ENCODE measurements at places on chromosomes 16 and 17.

DNA sequence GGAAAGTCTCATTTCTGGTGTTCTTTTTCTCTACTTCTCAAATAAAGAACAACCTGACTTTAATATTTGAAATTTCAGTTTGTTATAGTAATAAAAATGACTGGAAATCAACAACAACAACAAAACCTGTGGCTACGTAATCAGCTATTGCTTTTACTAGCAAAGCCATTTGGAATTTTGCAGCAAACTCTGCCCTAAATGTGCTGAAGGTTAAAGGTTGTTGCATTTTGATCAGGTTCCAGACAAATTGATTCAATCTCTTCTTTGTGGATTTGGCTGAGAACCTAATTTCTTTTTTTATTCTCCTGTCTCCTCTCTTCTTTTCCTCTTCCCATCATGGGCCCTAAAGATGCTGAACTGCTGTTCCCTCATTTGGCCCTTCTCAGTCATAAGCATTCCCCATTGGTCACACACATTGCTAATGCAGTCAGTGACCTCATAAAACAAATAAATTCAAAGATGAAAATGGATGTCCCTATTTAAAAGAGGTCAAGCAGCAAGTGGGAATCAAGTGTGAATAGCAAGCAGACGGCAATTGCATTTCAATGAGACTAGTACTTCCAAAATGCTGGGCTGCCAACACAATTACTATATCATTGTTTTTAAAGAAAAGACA, 795.1 kb upstream of the CDH8 start:
- no peak for DNase-seq

DNA sequence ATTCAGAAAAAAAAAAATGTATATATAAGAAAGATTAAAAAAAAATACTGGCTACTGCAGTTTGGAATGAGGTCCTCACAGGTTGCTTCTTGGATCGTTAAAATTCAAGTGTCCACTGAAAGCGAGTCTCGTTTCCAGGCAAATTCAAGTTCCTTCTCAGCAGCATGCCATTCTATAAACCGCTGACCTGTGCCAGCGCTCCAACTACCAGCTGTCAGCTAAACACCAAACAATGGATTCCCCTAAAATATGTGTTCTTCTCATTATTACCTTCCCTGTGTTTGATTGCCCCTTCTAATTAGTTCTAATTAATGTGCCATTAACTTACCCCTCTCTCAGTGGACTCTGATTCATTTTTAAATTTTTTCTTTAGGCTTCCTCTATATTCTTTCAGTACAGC, 92.4 kb downstream of the DNAH9 start:
- no peak for DNase-seq

GRCh38 chr16:84093120-84093878, 23.4 kb downstream of the MBTPS1 start:
- DNase-seq: no peak

- no peak for DNase-seq
These were observed 8.1 kb downstream of the TMEM235 start for GRCh38 chr17:78239489-78239931.

DNA sequence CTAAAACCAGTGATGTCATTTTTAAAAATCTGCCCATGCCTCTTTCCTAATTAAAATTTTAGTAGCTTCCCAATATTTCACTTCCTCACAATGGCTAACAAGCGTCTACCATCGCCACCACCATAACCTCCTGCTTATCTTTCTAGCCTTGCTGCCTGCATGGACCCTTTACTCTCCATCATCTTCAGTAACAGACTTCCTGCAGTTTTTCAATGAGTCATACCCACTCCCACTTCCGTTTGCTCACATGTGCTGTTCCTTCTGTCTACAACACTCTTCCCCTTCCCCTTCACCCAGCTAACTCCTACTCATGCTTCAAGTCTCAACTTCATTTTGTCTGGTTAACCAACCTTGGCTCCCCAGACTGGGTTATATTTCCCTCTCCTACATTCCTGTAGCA, 12.8 kb upstream of the SKAP1 start:
- DNase-seq: no peak

DNA sequence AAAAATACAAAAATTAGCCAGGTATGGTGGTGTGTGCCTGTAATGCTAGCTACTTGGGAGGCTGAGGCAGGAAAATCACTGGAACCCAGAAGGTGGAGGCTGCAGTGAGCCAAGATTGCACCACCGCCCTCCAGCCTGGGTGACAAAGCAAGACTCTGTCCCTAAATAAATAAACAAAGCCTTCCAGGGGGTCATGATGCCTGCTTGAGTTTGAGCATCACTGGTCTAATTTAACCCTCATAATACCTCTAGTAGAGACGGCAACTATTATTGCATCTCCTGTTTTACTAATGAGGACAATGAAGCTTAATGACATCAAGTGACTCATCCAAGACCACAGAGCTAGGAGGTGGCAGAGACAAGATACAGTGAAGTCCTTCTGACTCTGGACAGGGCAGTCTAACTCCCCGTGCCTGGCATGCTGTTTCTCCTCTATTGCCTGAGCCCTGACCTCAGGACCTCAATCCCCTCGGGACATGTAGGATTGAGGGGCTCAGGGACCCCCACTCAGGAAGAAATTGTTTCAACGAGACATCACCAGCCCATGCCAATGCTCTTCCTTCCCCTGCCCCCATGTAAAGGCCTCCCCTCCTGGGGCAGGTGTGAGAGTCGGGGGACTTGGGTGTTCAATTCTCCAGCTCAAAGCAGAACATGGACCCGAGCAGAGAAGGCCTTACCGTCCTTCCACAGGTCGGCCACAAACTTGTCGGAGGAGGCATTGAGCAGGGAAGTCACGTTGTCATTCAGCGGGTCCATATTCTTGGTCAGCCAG, 102.9 kb downstream of the NDE1 start:
- no peak for DNase-seq

- DNase-seq: no peak
These were observed 447.2 kb downstream of the XYLT1 start for GRCh38 chr16:17023606-17024005.

DNA sequence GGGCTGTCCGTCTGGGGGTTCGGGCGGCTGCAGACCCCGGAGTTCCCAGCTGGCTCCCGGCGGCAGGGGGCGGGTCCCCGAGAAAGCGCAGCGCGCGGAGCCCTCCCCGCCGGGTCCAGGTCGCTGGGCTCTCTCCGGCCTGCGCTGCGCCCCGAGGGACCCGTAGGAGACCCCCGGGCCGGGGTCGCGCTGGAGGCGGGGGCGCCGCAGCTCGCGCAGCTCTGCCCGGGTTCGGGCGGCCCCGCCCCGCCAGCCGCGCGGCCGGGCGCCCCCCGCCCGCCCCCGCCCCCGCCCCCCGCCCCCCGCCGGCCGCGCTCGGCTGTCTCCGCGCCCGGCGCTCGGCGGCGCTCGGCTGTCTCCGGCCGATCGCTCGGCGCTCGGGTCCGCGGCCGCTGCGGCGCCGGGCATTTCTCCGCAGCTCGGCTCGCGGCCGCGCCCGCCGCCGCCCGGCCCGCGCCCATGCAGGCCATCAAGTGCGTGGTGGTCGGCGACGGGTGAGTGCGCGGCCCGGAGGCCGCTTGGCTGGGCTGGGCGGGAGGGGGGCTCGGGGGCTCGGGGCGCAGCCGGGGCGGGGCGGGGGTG, at the start of gene RAC3:
Gene RAC3 (plus strand): TSS at position 376 of the 582 bp plus-strand sequence. CDS start 84 bp downstream, at position 460.
- DNase-seq: peak; percentile 44

DNA sequence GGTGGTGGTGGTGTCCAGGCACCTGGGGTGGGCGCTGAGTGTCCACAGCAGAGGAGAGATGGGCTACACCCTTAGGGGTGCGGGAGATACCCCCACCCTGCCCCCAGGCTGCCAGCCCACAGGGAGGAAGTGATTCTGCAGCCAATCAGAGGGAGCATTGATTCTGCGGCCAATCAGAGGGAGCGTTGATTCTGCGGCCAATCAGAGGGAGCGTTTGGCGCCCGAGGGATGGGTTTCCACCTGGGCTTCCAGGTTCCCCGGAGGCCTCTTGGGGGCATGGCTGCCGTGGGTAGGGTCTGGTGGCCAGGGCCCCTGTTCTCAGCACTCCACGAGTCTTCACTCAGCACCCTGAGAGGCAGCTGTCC, 28.2 kb upstream of the ACSF3 start:
- no peak for DNase-seq

- no peak for DNase-seq
These were observed 17.8 kb downstream of the PLLP start for GRCh38 chr16:57266531-57267260.

- DNase-seq: no peak
These were observed 5.9 kb upstream of the HSD11B2 start for GRCh38 chr16:67425061-67425460.

- no peak for DNase-seq
These were observed 152.5 kb downstream of the XYLT1 start for GRCh38 chr16:17318238-17318637.

- DNase-seq: no peak
These were observed 23.9 kb downstream of the LGALS9 start for GRCh38 chr17:27654654-27655524.

GRCh38 chr17:61766520-61766919, 96.8 kb downstream of the BRIP1 start:
- no peak for DNase-seq

DNA sequence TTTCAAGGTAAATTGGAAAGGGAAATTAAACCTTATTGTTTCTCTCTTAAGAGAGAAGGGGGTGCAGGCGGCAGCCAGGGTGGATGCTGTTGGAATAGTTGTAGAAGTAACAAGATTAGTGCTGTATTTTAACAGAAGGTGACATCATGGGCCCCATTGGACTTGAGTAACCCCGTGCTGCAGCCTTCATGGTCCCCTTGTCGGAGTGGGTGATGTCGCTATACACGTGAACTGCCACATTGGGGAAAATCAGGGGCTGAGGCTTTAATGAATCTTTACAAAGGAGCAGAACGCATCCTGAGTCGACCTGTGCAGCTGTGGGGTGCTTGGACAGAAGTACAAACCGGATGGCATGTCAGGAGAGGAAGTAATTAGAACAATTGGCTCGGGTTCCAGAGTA, 3.2 kb downstream of the SNX11 start:
- no peak for DNase-seq

DNA sequence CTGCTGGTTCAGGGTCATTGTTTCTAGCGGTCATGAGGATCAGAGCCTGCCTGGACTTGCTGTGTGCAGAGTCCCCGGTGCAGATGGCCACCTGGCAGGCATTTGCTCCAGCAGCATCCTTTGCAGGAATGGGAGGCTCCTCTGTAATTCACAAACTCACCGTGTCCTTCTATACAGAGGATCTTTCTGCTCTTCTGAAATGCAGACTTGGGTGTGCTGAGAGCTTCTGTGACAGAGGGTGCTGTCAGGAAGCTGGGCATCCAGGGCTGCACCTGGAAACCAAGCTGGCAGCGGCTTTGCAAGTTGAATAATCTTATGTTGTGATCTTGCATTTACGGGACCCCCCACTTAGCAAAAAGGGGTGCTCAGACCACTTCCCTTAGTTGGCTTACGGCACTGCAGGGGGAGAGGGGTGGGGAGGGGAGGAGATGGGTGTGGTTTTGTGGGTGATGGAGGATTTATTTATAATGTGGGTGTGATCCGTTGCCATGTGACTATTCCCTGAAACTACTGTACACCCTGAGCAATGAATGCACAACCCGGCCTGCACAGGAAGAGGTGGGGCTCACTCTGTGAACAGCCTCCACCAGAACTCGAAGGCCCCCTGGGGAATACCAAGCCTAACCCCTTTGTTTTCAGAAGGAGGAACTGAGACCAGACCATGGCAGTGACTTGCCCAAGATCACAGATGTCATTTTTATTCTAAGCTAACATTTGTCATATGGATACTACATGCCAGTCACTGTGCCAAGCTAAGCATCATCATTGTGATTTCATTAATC, 178.3 kb downstream of the PRKCB start:
- no peak for DNase-seq

DNA sequence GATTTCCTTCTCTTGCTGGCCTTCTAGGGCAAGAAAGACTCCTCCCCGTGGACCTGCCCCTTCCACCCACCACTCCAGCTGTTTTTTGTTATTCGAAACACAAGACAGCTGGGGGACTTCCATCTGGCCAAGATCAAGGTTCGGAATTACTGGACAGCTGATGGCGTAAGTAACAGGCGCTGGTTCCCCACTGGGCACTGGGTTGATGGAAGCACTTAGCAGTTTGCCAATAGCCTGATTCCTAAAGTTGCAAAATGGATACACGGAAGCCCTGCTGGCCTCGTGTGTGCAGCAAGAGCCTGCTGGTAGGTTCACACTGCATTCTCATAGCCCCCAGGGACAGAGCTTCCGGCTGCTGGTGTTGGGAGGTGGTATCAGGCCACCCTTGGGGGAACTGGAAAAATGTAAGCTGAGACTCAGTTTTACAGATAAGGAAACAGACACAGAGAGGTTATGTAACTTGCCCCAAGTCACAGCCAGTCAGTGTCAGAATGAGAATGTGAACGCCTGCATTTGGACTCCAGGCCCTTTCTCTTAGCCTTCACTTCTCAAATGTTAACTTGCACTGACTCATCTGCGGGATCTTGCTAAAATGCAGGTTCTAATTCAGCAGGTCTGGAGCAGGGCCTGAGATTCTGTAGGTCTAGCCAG, 171.7 kb downstream of the KATNIP start:
- DNase-seq: no peak

DNA sequence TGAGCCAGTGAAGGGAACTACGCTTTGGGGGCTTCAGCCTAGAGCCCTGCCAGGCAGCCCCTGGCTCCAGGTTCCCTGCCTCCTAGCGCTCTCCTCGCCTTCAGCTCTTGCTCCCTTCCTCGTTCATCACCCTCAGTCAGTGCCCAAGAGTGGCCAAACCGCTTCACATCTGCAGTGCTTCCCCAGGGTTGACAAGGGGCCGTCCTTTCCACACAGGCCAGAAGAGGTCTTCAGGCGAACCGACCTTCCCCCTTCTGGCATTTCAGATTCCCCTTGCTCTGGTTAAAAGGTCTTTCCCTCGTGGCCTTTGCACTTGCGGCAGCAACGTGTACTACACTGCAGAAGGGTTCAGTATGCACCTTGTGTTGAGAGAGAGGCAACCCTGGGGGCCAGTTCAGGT, 4.1 kb downstream of the RASD1 start:
- DNase-seq: no peak

DNA sequence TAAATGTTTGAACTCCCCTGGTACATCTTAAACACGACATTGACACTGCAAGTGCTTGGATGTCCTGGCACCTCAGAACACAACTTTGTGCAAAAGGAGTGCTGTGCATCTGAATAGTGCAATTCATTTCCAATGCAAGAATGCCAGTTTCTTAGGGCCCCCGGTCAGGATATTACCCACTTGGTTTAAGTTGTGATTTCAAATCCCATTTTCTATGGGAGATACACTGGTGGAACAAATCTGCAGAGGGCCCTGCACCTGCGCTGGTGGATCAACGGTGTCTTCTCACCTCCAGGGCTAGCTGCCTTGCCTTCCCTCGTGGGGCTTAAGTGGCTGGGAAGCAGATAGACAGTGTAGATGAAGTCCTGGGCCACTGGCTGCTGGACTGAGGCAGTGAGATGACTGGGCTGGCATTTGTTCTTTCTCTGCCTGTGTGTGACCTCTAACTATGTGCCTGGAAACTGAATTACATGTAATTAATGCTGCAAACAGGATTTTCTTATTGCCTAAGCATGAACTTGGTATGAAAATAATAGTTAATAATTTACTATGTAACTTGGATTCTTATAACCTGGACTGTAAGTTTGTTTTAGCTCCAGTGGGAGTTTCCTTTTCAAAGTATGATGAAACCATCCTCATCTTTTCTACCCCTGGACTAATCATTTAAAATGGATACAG, 20.9 kb downstream of the HAPSTR1 start:
- no peak for DNase-seq
